ENCODE measurements at places on chromosomes 13 and 19.

- DNase-seq = no peak
Measured at GRCh38 chr13:108902405-108903155, 273.2 kb downstream of the MYO16 start.

DNA sequence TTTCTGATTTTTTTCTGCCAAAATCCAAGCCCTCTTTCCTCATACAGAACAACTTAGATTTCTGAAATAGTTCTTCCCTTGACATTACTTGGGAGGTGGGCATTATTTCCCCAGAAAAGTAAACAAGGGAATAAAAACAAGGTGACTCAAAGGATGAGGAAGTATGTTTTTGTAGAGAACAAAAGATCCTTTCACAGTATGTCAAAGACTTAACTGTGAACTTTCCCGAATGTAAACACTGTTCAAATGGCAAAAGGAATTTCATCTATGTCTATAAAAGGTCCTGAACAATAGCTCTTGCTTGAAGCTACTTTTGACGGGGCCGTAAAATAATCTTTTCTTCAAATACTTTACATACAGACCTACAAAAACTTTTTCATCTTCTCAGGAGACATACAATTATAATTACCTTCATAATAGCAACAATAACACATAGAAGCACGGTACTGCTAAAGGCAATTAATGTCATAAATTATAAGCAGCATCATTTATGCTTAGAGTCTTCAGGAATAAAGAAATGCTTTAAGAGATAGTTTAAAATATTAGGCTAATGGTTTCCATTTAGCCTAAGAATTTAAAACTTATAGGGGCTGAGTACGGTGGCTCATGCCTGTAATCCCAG is 191.1 kb downstream of the RGCC start:
- DNase-seq = no peak

GRCh38 chr19:5534787-5535586 is 32.8 kb downstream of the TINCR start:
- DNase-seq = no peak

DNA sequence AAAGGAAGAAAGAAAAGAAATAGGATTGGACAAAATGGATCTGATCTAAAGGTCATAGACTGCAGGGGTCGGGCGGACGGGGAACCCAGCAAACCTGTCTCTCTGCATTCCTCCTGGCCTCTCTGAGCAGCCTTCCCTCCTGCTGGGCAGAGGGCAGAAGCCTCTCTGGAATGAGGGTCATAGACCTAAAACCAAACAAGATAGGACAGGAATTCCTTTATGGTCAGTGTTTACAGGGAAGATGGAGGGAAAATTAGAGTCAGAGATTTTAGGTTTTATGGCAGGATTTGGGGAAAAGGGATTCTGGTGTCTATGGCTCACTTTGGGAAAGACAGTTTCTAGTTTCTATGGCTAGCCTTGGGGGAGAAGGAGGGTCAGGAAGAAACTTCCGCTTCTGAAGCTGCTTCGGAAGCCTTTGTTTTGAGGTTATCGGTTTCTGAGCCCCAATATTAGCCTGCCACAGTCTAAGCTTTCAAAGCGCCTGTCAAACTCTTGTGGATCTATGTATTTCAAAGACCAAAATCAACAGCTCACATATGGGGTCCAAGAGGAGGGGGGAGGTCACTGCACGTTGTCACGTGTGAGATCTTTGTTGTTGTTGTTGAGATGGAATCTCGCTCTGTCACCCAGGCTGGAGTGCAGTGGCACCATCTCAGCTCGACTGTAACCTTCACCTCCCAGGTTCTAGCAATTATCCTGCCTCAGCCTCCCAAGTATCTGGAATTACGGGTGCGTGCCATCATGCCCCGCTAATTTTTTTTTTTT is 18.9 kb upstream of the DPRX start:
- no peak for DNase-seq

DNA sequence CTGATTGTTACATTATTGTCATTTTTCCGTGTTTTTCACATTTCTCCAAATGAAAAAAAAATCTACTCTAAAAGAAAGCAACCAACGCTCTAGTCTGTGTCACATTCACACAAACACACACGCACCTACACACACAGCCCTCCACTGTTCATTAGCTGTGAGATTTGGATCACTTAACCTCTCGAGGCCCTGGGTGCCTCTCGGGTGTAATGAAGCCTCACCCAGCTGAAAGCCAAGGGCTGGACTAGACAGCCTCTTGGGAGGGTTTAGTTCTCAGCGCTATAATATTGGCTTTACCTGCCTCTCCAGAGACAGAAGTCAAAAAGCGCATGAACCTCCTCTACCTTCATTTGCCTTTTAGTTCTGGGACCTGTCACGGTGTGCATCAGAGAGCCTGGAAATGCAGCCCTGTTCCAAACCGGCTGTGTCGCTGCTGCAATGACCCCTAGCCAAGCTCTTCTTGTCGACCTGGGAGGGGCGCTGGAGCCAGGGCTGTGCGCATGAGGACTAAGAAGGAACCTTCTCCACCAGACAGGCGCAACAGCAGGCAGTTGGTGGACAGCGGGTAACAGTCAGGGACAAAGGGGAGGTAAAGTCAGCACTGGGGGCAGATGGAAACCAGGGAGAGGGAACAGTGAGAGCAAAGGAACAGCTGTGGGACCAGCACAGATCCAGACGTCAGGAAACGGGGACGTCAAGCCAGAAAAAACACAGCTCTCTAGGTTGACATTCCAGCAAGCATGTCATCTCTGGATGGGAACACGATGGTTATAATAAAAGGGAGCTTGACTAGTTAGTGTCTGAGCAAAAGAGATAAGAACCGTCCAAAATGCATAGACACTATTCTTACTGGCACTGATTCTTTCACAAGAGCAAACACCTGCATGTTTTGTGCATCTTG is 375.9 kb downstream of the EFNB2 start:
- DNase-seq = no peak

GRCh38 chr13:113972451-113973217 is 1.2 kb downstream of the C13orf46 start:
- DNase-seq = no peak

DNA sequence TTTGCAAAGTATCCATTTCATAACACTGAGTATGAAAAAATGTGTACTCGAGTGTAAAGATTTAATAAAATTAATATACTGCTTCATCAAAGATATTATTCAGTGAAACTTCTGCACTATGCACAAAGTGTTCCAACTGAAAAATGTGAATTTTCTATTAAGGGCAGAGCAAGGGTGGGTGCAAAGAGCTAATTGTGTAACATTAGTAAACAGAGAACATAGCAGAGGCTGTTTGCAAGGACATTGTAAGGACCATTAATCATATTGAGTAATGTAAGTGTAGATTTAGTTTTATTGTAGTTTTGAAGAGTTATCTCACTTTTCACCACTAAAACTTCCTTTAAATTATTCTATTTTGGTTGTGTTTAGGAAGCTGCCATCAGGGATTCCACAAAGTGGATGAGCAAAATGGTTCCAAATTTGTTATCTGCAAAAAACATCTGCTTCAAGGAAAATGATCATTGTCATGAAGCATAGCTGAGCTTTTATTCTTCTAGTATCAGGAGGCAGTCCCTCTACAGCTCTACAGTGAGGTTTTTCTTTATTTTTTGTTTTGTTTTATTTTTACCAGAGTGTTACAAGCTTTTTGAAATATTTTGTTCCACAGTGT is 1375.4 kb downstream of the SLITRK1 start:
- no peak for DNase-seq

- no peak for DNase-seq
Measured at GRCh38 chr13:32407854-32408253, 20.1 kb downstream of the N4BP2L1 start.

DNA sequence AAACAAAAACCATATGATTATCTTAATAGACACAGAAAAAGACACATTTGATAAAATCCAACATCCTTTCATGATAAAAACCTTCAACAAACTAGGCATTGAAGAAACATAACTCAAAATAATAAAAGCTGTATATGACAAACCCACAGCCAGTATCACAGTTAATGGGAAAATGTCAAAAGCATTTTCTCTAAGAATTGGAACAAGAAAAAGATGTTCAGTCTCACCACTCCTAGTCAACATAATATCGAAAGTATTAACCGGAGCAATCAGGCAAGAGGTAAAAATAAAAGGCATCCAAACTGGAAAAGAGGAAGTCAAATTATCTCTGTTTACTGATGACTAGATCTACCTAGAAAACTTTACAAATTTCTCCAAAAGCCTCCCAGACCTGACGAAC is 684.2 kb upstream of the SPRY2 start:
- no peak for DNase-seq

DNA sequence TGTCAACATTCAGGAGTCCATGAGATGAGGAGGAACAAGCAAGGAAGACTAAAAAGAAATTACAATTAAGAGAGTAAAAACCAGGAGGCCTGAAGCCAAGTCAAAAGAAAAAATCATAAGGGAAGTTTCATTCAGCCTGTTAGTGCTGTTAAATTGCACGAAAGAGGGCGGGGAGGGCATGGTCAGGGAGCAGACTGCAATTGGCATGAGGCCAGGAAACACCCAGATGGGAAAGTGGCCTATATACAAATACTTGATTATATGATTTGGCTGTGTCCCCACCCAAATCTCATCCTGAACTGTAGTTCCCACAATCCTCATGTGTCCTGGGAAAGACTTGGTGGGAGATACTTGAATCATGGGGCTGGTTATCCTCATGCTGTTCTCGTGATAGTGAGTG is 43.9 kb downstream of the TNFSF13B start:
- no peak for DNase-seq

GRCh38 chr19:46859637-46860124 is 1.1 kb upstream of the ARHGAP35 start:
- no peak for DNase-seq

DNA sequence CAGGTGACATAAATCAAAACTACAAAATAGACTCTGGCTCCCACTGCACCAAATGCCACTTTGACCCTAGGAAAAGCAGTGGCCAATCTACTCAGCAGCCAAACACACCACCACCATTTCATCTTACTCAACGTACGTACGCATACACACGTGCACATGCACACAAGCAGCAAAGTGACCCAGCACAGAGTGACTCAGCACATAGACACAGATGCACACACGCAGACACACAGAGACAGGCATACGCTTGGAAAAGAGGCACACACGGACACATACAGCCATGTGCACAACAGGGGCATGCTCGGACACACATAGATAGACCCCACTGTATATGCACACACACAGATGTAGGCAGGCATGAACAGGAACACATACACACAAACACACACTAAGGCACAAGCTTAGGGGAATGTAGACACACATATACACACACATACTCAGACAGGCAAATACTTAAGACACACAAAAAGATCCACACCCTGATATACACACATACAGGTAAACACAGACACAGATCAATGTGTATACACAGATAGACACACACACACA is 37.3 kb downstream of the PEPD start:
- DNase-seq = no peak

DNA sequence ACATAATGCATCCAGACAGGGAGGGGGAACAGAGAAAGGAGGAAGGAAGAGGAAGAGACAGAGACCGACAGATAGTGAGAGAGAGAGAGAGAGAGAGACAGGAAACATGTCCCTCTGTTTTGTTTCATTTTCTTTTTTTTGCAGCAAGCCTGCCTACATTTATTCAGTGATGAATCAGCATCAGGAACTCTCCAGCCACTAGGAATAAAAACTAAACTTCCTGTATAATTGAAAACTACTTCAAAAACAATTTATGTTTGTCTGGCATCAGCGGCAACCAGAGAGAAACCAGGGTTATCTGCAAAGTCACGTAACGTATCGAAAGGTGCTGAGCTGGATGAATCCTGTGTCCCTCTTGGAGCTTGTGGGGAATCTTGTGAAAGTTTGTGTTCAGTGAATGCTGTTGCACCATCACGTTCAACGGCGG is 148.6 kb upstream of the SOX21 start:
- no peak for DNase-seq

GRCh38 chr19:28427376-28428083 is 785.4 kb downstream of the UQCRFS1 start:
- DNase-seq = no peak

GRCh38 chr13:80001510-80001842 is 339.4 kb downstream of the SPRY2 start:
- DNase-seq = no peak

- DNase-seq = no peak
Measured at GRCh38 chr19:18254546-18255503, 19.4 kb downstream of the IQCN start.

GRCh38 chr19:40739871-40740703 is 10.2 kb downstream of the ACTMAP start:
- no peak for DNase-seq

DNA sequence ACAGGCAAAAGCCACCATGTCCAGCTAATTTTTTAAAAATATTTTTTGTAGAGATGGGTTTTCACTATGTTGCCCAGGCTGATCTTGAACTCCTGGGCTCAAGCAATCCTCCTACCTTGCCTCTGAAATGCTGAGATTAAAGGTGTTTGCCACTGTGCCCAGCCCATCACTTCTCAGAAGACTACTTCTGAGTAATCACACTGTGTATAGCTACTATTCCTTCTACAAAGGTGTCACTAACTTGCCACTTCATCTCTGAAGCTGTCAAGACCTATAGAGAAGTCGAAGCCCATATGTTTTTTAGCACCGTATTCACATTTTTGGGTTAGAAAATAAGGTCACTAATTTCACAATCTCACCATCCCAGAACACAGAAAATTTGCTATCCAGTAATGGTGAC is 36.0 kb upstream of the FNDC3A start:
- no peak for DNase-seq

DNA sequence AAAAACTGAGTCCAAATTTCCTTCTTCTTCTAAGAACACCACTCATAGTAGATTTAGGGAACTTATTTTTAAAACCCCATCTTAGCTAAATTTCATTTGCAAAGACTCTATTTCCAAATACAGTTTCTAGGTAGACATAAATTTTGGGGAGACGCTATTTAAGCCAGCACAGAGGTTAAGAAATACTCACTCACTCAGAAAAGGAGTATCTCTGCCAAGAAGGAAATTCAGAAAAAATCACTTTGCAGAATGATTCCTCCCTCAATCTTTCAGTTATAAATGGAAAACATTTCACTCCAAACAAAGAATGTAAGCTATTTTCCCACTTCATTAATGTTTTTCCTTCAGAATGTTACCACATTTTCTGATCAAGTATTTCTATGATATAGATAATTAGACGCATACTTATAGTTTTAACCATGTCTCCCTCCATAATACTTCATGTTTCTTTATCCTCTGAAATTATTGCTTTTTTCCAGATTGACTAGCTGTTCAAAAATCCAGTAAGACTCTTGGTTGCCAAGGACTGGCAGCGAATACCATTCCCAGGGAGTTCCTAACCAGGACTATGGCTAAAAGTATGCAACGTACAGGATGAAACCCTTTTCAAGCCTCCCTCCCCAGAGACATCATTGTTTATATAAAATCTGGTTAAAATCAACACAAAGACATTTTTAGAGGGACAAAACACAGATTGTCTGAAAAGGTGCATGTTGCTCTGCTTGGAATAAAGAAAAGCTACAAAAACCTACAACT is 52.5 kb upstream of the RXFP2 start:
- DNase-seq = no peak

GRCh38 chr13:50425772-50426171 is 410.5 kb downstream of the KCNRG start:
- DNase-seq = no peak

DNA sequence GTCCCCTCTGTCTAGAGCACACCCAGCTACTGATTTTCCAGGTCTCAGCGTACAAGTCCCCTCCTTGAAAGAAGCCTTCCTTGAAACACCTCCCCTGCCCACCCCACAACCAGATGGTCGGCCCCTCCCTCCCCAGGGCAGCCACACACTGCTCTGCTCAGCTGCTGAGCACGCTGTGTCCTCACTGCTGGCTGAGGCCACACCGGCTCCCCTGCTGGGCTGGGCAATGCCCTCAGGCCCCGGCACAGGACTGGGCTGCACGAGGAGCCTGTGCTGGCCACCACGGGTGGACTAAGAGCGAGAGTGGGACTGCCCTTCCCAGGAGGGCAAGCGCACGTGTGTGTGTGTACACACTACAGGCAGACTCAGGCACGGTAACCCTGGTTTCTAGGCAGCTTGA is 11.8 kb upstream of the RSPH6A start:
- DNase-seq = no peak

Measured in cortex of kidney (tissue), 1 donor.